ENCODE measurements at places on chromosomes 4 and X.

- no peak for DNase-seq
These were observed 48.5 kb downstream of the PRPS1 start for GRCh38 chrX:107676559-107677378.

- DNase-seq: no peak
These were observed 87.0 kb downstream of the GLRA2 start for GRCh38 chrX:14616301-14616700.

GRCh38 chrX:135910251-135910650, 16.7 kb downstream of the SAGE1 start:
- no peak for DNase-seq

DNA sequence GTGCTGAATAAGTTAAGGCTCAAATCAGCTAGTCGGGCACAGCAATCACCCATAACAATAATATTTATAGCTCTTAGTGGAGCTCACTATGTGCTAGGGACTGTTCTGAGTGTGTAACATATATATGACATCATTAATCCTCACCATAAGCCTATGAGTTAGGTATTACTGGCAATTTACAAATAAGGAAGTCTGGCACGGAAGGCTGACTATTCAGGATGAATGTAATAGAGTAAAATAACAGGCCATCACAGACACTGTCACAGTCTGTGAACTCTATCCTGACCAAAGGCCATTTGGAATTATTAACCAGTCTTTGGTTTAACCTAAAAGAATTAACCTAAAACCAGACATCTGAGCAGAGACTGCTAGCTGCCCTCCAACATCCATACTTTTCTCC, 119.3 kb downstream of the C4orf51 start:
- DNase-seq: no peak

- no peak for DNase-seq
These were observed 42.7 kb upstream of the TMEM150C start for GRCh38 chr4:82604522-82604921.

GRCh38 chr4:40750461-40751258, 905 bp downstream of the NSUN7 start:
- DNase-seq: no peak

- no peak for DNase-seq
These were observed 1.2 kb downstream of the RBBP7 start for GRCh38 chrX:16868920-16869319.

- no peak for DNase-seq
These were observed 240.5 kb upstream of the HS3ST1 start for GRCh38 chr4:11669156-11669555.

GRCh38 chrX:133171962-133172708, 46.0 kb downstream of the TFDP3 start:
- DNase-seq: no peak

- no peak for DNase-seq
These were observed 185.0 kb upstream of the GLRA2 start for GRCh38 chrX:14344172-14344940.

- no peak for DNase-seq
These were observed 15.6 kb downstream of the CHRNA9 start for GRCh38 chr4:40350627-40351227.

DNA sequence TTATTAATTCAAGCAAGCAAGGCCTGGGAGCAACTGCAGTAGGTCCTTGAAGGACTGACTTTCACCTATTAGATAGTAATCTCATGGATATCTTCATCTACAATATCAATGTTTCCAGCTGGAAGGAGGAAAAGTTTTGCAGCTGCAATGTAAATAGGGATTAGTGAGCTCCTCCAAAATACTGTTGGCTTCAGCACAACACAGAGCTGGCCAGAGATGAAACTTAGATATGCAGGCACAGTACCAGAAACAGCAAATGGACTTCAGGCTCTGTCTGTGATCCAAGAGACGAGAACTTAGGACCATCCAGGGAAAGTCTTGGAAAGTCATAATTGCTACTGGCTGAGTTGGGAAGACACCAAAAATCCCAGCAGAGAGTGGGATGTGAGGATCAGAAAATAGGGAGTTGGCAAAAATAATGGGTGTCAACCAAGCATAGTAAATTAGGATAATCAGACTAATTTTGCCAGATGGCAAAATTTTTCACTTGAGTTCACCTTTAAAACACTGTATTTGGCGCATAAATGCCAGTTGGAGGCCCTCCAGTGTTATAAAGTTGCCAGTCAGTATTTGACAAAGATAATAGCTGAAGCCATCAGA, 57.5 kb downstream of the PARM1 start:
- no peak for DNase-seq

DNA sequence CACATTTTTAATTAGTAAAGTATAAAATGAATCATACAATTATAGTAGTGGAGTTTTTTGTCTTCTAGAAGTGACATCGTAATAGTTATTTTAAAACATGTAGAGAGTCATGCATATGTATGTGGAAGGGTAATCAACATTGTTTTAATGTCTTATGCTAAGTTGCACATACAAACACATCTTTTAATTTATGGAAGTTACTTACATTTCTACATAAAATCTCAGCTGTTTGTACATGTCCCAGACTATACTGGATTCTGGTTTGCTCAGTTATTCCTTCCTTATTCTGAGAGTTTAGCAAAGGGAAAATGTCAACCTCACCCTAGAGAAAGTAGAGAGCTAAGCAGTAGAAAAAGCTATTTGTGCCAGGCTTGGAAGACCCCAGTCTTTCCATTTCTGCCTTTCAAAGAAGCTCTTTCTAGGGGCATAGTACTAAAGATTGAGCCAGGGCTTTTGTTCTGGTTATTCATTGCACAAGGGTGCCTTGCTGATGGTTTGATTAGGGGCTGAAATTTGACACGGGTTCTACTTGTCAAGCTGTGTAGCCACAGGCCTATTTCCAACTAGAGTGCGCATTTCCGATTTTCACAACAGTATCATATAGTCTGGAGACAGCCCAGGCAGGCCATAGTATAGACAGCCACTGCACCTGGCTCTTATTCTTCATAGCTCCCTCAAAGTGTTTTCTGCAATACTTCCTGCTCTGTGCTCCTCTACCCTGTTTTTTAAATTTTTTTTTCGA, 106.3 kb downstream of the RPA4 start:
- no peak for DNase-seq

DNA sequence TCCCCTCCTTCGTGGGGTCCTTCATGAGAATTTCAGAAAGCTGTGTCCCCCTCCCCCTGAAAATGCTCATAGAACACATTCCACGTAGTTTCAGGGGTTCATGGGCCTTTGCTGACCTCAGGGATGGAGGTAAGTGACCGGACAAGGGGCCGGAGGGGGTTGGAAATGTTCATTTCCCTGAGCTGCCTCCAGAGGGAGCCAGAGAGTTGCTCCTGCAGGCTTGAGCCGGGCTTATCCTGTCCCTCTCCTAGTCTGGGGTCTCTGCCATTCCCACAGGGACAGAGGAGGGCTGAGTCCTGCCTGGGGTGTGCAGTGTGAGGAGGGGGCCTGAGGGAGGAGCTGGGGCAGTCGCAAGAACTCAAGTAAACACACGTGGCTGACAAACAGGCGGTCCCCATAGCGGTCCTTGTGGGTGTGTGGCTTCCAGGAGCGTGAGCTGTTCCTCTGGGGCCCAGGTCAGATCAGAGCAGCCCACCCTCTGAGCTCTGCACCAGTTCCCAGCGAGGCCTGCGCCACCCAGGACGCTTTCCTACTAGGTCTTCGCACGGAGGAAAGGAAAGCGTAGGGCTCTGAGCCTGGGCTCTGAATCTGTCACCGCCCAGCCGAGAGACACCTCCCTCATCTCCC, 62.5 kb downstream of the WFS1 start:
- no peak for DNase-seq

- DNase-seq: no peak
These were observed 3.0 kb upstream of the PLAC1 start for GRCh38 chrX:134661295-134661694.

GRCh38 chr4:110275871-110276270, 77.5 kb upstream of the ELOVL6 start:
- no peak for DNase-seq

GRCh38 chr4:150562250-150562649, 19.7 kb upstream of the MAB21L2 start:
- DNase-seq: no peak

GRCh38 chr4:68267433-68267944, 22.0 kb upstream of the TMPRSS11B start:
- DNase-seq: no peak

GRCh38 chr4:42655269-42655637, 1.7 kb downstream of the ATP8A1 start:
- DNase-seq: no peak

- no peak for DNase-seq
These were observed 771 bp upstream of the RBPJ start for GRCh38 chr4:26319949-26320537.

DNA sequence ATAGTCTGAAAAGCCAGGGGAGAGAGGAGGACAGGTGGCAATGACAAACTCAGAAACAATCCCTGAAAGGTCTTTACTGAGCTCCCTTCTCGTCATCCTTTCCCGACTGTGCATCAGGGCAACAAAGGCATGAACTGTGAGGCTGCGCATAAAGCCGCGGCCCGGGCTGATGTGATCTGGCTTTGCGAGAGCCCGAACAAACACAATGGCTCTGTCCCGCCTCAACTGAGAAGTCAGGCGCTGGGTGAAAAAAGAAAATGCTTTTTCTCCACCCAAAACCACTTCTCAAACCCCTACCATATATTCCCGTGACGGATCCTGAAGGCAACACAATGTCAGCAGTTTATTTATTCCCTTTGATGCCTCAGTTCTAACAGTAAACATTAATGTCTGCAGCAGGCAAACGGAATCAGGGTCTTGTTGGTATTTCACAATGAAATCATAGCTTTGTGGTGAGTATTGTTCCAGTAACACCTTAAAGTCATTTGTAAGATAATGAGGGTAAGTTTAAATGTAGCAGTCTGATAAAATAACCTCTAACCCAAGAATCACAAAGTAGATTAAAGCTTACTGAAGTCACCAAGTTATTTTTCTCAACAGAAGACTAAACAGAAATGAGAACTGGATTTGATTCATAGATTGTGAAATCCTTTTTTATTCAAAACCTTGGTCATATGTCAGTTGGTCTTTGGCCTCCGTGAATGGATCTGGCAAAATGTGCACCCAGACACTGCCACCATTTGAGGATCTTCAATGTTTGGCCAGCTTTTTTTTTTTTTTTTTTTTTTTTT, 67.4 kb downstream of the APBB2 start:
- DNase-seq: no peak

- DNase-seq: no peak
These were observed 36.1 kb downstream of the NBDY start for GRCh38 chrX:56764975-56765791.

DNA sequence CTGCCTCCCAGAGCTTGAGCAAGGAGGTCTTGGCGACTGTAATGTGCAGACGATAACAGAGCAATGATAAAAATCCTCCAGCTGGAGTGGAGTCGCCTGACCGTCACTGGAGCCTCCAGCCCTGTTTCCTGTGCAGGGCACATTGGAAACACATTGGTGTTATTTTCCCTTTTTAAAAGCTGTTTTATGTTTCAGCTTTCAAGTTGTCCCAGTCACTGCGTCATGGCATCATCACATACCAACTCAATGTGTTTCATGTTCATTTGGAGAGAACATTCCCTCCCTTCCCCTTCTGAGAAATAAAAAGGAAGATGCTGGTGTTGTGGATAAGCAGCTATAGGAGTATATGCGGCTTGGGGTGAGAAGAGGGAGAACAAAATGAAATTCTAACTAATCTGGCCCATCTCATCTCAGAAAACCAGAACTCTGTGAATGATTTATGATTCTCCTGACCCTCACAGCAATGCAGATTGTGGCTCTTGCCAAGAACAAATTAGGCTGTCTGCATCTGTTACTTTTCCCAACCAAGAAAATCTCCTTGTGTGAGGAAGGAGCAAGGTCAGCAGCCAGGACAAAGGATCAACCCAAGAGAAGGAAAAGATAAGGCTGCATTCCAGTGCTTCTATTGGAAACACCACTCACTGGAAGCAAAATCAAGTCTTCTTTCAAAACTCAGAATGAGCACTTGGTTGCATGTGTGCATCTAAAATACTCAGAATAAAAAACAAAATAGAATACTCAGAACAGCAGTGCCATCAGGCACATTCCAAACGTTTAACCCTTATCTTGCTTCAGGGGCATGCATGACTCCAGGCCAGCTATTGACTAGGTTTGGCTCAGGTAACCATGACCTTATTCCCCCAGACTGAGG, 134.4 kb downstream of the RASL11B start:
- DNase-seq: no peak

DNA sequence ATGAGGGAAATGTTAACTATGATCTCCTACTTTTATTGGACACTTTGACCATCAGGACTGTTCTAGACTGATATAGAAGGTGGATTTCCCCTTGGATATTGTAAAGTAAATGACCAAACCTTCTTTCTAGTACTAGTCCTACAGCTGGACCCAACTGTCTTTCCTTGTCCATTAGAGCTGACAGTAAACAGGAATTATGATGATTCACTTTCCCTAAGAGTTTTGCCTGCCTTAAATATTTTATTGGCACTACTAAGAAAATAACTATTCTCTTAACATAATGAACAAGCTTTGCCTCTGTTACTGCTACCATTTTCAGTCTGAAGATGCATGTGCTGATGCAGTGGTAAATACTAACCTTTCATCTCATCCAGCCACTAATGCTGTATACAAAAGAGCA, 915.4 kb downstream of the CENPC start:
- no peak for DNase-seq

- no peak for DNase-seq
These were observed 44.9 kb downstream of the JADE1 start for GRCh38 chr4:128854433-128854832.

- DNase-seq: no peak
These were observed 359.9 kb upstream of the CNKSR2 start for GRCh38 chrX:21014326-21014725.

DNA sequence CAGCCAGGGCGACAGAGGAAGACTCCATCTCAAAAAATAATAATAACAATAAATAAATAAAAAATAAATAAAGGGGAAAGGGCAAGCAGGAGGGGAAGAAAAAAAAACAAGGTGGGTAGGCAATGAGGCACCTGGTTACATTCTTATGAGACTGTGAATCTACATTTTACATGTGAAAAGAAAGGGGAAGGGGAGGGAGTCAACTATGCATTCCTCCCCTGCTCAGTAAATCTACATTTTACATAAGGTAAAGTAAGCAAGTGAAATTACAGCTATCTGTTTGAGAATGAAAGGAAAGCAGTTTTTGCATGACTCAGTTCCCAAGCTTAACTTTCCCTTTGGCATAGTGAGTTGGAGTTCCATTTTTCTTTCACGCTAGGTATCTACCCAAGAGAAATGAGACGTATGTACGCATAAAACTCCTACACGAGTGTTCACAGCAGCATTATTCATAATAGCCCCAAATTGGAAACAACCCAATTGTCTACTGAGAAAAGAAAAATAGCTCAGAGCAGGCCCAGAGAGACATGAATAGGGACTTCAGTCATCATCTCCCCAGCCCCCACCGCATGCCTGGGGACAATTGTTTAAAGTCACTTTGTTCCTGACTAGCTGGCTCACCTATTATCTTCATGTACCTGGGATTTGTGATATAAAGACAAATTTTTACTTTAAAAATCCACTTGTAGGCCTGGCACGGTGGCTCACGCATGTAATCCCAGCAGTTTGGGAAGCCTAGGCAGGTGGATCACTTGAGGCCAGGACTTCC, 52.4 kb downstream of the DDX3X start:
- DNase-seq: no peak

GRCh38 chrX:53918702-53919101, 125.6 kb downstream of the PHF8 start:
- DNase-seq: no peak

Data from stimulated activated CD4-positive, alpha-beta T cell treated with anti-CD3 and anti-CD28 coated beads, Interleukin-1b, Interleukin-23, amount 100 ng/mL, for 1 hour (primary cell).